ENCODE measurements at places on chromosomes 16 and 17.

- no peak for DNase-seq
These were observed 10.9 kb upstream of the COL1A1 start for GRCh38 chr17:50212121-50212843.

- no peak for DNase-seq
These were observed 2.1 kb downstream of the PRKCA start for GRCh38 chr17:66304304-66305174.

DNA sequence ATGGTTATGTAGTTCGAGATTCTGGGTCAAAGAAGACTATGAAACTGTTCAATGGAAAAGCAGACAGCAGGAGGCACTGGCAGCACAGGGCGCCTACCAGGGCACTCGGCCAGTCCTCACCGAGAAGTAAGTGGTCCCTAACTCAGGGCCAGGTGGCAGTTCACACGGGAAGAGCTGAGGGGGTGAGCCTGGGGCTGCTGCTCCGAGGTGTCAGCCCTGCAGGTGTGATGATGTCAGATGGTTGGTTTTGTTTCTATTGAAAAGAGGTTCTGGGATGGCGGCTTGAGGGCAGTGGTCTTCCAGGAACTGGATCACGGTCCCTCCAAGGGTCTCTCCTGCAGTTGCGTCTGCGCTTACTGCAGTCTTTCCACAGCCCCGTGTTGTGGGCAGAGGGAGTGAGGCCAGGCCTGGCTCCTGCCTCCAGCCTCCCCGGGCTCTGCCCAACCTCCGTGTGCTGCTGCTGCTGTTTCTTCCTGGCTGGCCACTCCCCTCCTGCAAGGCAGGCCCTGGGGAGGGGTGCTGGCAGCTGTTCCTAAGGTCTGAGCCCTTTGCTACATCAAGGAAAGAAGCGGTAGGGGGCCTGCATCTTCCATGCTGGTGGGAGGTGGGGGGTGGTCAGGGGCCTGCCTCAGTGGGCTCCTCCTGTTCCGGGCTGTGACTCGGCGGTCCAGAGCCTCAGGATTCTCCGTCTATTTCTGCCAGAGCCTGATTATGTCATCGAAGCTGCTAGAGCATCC lies 22.6 kb downstream of the RNF213 start:
- no peak for DNase-seq

- DNase-seq, result no peak
These were observed 15.0 kb downstream of the SERPINF1 start for GRCh38 chr17:1776857-1777256.

GRCh38 chr16:84712138-84712671 lies 12.4 kb downstream of the USP10 start:
- DNase-seq, result no peak

GRCh38 chr17:16463358-16464302 lies 28.4 kb downstream of the LRRC75A start:
- DNase-seq, result no peak
